NCI-H2171 (cell line): ENCODE measurements at places on chromosomes 12 and 14.
A peak's percentile ranks its signal among the peaks of the same experiment; 100 is the strongest.

GRCh38 chr14:90569606-90570387 lies 173.0 kb downstream of the CALM1 start:
- no peak for DNase-seq

GRCh38 chr12:6792522-6793201 lies 3.3 kb downstream of the CD4 start:
- no peak for DNase-seq

DNA sequence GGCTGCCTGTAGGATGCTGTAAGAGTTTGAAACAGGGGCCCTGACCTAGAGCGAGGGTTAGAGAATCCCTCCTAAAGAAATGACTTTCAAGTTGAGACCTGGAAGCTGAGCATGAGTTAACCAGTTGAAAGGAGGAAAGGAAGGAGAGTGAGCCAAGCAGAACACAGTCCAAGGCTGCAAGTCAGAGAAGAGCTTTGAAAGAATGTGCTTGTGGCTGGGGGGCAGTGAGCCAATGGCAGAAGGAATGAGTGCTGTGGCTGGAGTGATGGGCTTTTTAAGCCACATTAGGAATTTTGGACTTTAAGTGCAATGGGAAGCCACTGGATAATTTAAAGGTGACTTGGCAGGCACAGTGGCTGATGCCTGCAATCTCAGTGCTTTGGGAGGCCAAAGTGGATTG lies 18.1 kb downstream of the CDKN1B start:
- no peak for DNase-seq

DNA sequence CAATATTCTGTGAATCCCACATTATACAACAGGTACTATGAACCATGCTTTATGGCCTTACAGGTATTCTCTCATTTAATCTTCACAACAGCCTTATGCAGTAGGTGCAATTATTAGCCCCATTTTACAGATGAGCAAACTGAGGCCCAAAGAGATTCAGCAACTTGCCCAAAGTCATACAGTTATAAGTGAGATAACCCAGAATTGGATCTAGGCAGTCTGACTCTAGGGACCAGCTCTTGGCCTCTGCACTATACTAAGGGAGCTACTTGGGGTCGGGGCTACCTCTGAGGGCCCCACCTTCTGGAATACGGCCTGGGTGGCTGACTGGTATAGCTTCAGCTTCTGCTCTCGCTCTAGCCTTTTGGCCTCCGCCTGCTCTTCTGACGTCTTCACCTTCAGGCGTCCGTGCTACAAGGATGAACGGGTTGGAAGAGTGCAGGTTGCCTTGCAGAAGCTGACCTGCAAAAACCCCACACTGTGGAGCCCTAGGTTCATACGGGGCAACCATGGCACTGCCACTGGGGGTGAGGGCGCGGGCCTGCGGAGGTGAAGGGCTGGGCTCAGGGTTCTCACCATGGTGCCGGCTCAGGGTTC lies 762 bp downstream of the RABGGTA start:
- peak; percentile 22 for DNase-seq

DNA sequence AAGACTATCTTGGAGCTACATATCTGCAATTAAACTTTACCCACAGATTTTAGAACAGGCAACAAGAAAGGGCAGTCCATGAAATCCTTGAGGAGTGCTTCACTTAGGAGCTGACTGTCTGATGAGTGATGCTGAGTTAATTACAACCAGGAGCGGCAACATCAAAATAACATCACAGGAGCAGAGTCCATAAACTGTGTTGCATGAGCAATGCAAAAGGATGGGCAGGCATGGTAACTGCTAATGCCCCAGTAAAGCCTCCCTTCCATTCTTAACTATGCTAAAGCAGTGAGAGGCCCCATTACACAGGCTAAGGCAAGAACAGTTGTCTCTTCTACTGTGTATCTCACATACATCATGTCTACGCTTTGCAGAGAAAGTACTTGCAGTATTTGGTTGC lies 156.6 kb downstream of the PAX9 start:
- no peak for DNase-seq

DNA sequence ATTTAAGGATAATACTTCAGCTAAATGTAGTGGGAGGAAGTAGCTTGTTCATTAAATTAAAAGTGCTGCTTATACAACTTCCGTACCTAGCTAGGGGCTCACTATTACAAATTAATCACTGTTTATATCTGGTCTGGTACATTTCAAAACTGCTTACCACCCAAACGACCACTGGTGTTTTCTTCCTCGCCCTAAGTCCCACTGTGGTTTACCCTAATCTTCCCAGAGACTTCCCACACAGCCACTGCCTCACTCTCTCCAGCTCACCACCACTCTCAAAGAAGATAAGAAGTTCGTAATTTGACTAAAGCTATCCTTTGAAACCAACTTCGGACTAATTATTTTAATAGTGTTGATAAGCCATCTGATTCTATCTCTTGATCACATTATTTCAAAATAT lies 62.6 kb downstream of the PLXNC1 start:
- DNase-seq: no peak

GRCh38 chr12:19694627-19695026 lies 255.3 kb downstream of the AEBP2 start:
- no peak for DNase-seq

- no peak for DNase-seq
These were observed 4.7 kb upstream of the COL2A1 start for GRCh38 chr12:48008950-48009349.

- DNase-seq: no peak
These were observed 13.7 kb downstream of the ATG2B start for GRCh38 chr14:96349286-96350075.

DNA sequence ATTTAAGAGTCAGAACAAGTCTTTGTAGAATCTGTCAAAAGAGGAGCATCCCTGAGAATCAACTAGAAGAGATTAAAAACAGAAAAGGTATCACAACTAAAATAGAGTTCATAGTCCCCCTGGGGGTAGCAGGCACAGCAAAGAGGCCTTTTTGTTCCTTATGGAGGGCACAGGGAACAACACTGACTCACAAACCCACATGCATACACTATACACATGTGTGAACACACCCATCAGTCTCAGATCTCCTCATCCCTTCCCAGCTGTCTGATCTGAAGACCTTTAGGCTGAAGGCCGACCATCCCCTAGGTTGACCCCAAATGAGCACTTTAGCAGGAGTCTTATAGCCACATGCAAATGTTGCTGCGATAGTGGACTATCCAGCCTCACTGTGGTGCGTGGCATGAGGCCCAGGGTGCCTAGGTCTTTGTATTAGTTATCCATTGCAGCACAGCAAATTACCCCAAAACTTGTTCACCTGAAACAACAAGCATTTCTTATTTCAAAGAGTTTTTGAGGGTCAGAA lies 236.7 kb upstream of the EGLN3 start:
- no peak for DNase-seq

DNA sequence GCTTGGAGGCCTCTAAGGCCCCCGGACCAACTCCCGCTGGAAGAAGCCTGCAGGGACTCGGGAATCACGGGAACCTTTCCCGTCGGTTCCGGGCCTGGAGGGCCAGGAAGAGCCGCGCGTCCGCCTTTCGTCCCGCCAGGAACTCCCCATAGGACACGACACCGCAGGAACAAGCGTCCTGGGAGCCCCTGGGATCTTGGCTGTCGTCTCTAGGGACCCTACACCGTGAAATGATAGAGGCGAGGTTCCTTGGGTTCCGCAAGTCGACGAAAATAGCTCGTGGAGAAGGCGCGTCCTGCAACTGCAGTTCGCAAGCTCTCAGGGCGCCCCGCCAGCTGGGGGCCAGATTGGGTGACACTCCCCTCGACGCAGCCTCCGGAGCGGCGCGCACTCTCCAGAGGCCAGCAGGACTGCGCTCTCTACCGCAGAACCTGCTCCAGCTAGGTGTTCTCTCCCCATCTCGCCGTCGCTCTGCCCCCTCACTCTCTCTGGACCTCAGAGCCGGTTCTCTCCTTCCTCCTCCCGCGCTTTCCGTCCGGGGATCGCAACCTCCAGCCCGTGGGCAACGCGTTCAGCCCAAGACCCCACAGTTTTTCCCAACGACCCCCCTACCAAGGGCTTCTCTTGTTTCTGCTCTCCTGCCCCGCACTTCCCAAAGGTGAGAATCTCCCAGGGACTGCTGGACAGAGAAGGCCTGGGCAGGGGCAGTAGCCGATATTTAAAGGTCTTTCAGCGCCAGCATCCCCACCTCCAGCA lies 776 bp downstream of the BMP4 start:
- no peak for DNase-seq

- no peak for DNase-seq
These were observed 257.7 kb downstream of the NAV3 start for GRCh38 chr12:78088391-78088832.

GRCh38 chr12:84148335-84148734 lies 764.3 kb downstream of the SLC6A15 start:
- no peak for DNase-seq

DNA sequence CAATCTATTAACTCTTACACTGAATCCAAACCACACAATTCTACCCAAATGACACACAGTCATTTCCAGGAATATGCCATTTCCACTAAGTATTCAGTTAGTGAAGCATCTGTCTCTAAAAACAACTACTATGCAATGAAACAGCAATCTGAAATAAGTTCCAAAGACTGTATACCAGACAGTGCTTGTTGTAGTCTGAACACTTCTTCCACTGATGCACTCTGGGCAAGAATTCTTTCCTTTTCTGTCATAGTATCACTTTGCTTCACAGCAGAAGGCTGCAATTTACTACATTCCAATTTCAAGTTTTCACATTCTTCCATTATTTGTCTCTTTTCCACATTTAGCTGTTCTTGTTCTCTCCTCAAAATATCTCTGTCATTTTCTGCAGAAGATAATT lies 25.8 kb downstream of the TRIP11 start:
- DNase-seq: no peak

GRCh38 chr14:86797075-86797351 lies 1196.0 kb downstream of the GALC start:
- no peak for DNase-seq

DNA sequence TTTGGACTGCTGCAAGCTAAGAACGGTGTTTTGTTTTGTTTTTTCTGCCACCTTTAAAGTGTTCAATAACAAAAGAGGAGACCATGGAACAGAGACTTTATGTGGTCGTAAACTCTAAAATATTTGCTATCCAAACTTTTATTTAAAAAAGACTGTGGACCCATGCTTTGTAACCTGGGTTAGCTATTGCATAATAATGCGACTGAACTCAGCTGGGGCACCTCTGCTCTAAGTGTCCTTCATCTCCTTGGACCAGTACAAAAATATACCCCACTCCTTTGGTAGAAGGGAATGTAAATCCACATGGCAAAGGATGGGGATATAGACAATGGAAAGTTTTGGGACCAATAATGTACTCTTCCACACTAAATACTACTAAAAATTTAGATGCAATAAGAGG lies 65.5 kb downstream of the GPATCH2L start:
- no peak for DNase-seq

- no peak for DNase-seq
These were observed 154.9 kb downstream of the C12orf75 start for GRCh38 chr12:105485321-105485910.

DNA sequence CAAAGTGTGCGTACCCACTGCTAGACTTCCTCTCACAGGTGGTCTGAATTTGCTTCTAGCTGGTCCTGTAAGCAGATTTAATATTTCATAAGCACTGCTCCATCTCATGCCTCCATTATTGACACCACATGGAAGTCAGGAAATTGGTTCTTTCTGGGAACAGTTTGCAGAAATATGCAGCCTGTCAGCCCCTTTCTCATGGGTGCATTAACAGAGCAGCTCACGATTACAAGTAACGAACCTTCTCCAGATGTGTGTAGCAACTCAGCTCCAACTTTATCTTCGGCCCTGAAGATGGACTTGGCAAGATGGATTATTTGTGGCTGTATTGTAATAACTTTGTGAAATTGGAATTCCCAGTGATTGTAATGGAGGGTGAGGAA lies 214.5 kb upstream of the DDHD1 start:
- DNase-seq: no peak

DNA sequence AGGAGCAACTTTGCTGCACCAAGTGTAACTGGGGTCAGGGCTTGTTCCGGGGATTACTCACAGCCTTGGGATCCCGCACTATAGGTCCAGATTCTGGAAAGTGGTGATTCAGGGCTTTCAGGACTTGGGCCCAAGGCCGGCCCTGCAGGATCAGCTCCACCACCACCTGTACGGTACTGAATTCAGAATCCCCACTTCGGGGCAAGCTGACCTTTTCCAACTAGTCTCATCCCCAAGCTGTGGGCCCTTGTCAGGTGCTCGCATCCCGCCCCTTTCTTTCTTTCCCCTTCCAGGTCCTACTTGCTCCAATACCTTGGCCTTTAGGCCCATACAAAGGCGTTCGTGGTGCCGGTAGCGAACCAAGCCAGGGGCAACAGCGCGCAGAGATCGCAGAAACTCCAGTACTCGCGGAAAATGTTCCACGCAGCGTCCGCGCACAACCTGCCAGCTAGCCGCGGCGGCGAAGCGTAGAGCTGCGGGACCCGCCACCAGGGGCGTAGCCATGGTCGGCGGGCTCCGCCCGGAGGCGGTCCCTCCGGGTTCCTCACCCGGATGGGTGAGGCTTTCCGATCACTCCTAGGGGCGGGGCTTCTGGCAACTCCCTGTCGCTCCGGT lies 487 bp downstream of the TINF2 start:
- peak; percentile 95 for DNase-seq

GRCh38 chr12:103986829-103987228 lies 21.2 kb downstream of the TDG start:
- DNase-seq: no peak
